ENCODE measurements at places on chromosomes 3 and 15.

DNA sequence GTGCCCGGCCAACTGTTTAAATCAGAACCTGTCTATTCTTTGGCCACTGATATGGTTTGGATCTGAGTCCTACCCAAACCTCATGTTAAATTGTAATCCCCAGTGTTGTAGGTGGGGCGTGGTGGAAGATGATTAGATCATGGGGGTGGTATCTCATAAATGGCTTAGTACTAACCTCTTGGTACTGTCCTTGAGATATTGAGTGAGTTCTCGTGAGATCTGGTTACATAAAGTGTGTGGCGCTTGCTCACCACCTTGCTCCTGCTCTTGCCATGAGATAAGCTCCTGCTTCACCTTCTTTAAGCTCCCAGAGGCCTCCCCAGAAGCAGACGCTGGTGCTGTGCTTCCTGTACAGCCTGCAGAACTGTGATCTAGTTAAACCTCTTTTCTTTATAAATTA is 42.4 kb downstream of the REC114 start:
- no peak for DNase-seq

DNA sequence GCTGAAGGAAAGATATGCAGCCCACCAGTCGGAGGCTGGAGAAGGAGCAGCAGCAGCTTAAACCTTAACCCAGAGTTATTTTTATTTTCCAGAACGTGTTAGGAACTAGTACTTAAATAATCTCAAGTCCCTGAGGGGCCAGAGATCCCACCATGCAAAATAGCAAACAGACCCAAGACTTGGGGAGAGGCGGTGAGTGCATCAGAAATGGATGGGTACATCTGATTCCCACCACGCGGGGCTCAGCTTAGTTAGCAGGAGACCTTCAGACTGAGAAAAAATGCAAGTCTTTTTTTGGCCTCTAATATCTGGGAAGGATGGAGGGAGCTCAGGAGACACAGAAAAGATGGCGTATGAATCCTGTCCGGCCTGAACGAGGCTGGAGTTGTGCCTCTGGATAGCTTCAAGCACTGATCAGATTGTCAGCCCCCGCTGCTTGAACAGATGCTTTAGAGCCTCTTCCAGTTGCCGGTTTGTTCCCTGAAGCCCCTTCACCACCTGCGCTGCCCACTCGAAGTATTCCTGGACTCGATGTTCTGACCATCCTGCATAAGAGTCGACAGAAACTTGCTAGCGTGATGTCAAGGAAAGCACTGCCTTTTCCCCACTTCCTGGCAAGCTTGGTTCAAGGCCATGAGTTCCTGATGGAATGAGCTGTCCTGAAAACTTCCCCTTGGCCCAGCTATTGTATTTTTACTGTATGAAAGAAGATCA is 1.3 kb downstream of the HDDC3 start:
- no peak for DNase-seq

GRCh38 chr3:13772321-13772745 is 107.5 kb downstream of the WNT7A start:
- no peak for DNase-seq

- DNase-seq: no peak
Observed at GRCh38 chr3:169002689-169003088, 660.8 kb downstream of the MECOM start.

DNA sequence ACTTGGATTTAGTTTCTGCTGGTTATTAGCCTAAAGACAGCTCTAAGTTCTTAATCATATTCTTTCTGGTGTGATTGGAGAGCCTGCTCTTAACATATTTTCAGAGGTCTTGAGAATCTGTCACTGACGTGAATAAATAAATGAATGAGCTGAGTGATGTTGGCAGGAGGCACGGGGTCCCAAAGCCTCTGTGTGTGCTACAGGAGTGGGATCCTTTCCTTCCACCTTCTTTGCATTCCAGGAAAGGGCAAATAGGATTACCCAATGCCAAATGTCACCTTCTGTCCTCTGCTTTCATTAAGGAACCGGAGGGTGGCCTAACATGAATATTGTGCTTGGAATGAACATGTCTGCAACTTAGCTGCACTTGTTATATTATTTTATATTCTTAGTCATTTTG is 53.1 kb downstream of the CD47 start:
- no peak for DNase-seq

- DNase-seq: no peak
Observed at GRCh38 chr3:128686465-128686864, 35.8 kb upstream of the RPN1 start.

GRCh38 chr3:189142527-189142926 is 29.2 kb upstream of the TPRG1 start:
- DNase-seq: no peak

DNA sequence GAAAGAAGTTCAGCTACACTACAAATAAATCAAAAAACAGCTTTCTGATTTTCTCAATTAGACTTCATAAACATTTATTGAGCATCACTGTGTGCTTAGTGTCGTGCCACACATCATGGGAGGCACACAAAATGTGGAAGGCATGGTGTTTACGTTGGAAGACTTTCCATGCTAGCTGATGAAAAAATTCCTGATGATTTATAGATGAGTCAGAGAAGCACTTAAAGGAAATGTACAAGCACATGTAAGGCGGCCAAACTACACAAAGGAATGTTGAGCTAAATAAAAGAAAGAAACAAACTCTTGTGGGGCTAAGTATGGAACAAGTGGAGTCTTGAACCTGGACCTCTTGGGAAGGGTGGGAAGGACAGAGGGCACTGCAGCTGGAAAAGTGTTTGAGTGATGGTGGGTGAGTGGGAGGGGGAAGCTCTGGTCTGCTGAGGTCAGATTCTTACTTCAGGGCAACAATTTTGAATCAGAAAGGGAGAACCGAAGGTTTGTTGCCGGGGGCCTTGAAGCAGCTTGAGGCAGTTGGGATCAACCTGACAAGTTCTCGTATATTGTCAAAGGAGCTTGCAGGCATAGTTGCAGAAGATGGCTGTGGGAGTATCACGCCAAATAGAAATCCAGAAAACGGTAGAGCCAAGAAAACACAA is 66.9 kb downstream of the FOXB1 start:
- DNase-seq: no peak

DNA sequence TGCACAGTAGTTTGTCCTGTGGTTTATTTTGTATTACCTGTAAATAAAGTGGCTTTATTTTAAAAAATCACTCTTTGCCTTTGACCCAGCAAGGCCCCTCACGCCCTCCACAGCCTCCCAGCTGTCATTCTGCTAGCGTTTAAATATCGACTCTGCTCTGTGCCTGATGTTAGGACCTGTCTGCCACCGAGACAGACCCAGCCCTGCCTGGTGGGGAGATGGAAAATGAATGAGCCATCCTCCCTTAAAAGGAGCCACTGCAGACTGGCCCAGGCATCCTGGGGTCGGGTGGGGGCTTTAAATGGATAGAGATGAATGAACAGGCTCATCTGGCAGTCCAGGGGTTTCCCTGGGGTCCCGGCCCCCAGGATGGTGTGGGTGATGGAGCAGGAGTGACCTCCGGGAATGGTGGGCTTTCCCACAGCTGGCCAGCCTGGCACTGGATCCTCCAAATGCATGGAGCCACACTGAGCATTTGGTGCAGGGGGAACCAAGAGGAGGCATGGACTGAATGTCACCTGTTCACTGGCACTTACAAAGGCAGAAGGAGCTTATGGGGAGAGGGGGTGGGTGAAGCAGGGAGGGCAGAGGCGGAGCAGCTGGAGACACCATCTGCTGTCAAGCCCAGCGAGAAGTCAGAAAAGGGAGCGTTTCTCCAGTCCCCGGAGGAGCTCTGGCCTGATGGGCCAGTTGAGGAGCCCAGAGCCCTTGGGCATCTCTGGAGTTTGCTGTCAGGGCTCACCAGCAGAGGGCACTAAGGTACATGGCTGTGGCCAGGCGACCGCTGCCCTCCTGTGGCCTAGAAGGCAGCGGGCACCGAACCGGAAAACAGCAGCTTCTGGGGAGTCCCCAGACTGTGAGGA is 11.9 kb downstream of the GRM2 start:
- DNase-seq: peak; percentile 78

DNA sequence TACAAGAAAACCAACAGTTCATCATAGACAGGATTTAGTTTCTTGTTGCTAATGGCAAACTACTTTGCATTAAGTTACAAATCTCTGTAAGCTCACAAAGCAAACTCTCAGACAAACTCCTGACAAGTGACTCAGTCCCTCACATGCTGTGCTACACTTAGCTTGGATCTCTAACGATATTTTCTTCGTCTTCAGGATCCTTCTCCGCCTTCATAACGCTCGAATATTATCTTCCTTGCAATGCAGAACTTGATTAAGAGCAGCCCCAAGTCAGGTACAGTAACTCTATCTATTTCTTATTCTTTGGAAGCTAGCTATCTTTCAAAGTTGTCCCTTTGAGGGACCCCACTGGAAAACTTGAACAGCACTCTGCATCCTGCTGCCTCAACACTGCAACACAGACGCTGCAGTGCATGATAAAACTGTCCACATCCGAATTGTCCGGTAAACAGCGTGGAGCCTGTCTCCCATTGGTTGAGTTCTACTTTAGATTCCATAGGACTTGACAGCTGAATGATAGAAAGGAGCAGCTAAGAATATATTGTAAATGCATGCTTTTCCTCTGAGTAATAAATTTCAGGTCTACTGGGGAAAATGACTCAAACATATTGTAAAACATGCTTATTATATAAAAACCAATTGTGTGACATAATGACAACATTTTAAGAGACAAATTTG is 61.3 kb downstream of the UACA start:
- no peak for DNase-seq

DNA sequence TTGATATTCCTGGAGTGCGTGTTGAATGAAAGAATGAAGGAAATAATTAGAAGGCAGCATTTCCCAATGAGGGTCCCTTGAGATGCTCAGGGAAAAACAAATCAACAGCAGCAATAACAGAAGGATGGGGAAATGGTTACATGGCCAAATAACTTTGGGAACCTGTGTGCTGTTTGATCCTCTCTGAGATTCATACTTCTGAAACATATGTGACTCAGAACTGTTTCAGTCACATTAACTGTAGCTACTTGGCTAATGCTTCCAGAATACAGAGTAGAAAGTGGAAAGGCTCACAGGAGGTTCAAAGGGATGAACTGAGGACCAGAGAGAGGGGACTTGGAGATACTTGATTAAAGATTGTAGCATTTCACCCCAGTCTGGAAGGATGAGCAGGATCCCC is 258.2 kb downstream of the SLCO3A1 start:
- DNase-seq: no peak

DNA sequence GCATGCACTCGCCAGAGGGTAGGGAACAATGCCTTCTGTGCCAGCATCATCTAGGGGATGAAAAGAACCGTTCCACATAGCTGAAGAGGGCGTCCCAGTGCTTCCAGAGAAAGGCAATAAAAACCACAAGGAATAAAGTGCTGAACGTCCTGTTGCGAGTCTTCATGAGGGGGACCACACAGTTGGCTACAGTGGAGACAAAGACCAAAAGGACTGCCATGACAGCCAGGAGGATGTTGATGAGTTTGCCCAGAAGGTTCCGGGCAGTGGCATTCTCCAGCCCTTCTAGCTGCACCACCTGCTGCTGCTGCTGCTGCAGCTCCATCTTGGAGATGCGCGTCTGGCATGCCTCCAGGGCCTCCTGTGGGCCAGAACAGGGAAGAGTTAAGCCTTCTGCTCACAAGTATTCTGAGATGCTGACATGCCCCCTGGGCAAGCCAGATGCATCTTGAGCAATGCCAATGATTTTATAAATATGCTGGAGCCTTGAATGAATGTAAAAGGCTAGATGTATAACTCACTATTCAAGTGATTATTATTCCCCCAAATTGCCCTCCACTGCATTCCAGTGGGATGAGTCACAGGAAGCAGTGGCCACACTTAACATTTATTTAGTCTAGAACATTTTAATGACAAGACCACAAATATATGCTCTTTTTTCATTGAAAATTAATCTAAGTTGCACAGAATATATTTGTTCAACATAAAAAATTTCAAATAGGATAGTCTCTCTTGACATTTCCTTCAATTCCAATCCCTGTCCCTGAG is 45.1 kb upstream of the PLXND1 start:
- DNase-seq: no peak

DNA sequence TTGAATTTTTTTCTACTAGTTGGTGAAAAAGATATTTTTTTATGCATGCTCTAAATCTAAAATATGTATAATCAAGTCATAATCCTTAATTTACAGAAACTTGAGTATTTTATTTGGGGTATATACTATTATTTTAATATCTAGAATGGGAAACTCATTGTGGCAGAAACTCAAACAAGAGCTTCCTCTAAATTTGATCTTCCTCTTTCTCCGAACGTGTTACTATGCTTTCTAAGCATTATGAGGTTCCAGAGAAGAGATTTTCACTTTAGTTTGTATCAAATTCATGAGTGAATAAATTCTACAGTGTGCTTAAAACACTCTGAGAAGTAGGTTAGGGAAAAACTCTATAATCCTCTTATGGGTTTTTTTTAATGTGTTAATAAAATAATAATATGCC is 173.1 kb downstream of the POTEB3 start:
- DNase-seq: no peak

DNA sequence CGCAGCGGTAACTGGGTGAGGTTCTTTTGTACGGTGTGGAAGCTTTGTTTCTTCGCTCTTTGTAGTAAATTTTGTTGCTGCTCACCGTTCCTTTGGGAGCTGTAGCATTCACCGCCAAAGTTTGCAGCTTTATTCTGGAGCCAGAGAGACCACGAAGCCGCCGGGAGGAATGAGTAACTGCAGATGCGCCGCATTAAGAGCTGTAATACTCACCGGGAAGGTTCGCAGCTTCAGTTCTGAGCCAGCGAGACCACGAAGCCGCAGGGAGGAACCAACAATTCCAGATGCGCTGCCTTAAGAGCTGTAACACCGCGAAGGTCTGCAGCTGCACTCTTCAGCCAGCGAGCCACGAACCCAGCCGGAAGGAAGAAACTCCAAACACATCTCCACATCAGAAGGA is 56.0 kb upstream of the DYNC1LI1 start:
- DNase-seq: no peak

GRCh38 chr15:28984421-28985315 is 98.9 kb downstream of the APBA2 start:
- DNase-seq: peak; percentile 50

DNA sequence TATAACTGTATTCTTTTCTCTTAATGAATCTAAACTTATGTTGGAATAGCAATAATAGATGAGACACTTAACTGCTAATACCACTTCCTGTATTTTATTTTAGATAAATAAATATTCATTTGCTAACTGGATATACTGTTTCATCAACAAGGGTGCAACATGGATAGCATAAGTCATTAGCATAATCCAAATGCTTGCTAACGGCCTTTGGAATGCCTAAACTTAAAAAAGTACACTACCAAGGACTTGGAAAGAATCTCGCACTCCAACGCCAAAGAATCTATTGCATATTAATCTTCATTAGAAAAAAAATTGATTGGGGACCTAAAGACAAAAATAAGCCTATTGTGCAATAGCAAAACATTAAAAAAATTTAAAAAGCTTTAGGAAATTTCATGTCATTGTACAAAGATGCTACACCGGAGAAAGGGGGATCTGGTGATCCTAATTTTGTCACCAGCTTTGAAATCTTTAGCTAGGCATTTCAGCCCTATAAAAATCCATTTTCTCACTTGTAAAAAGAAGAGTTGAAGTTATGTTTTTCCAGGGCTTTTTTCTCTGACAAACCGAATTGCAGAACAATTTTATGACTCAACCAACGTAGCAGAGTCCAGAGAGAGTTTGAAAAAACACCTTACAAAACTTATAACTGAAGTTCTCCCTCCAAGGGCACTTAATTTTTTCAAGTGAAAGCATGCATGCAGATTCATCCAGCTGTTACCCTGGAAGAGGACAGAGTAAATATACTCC is 4.1 kb downstream of the VGLL3 start:
- no peak for DNase-seq

GRCh38 chr3:24196526-24196925 is 251.4 kb downstream of the NR1D2 start:
- DNase-seq: no peak
